ENCODE measurements at places on chromosomes 6 and 20. TPM values are rescaled to one million over a fixed set of nuclear protein-coding genes. Genes with fewer than 3 reads are reported as not detected.

Gene NKAIN4
- not detected for total RNA-seq

DNA sequence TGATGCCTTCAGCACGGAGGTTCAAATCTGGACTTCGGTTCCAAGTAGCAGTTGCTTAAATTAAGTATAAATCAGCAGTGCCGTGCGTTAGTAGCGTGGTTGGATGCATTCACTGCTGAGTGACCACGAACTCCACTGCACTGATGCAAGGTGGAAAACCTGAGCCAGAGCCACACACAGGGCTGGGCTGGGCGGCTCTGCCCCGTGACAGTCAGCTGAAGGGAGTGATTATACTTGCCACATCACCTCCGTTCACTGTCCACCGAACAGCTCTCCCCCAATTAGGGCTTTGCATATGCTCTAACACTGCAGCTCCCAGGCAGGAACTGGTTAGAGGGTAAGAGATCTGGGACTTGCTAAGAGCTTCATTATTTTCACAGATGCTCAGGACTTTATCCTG lies 22.2 kb downstream of the PPP1R3G start:
- no peaks in the 10 kb centered on the region for H3K27me3 ChIP-seq
- H3K27ac ChIP-seq: no peak overlapping the region
- H3K4me3 ChIP-seq: no peak overlapping the region
- DNase-seq: no peak
- no peaks in the 10 kb centered on the region for H3K4me1 ChIP-seq

- no peak overlapping the region for H3K4me3 ChIP-seq
- H3K27me3 ChIP-seq: no peaks in the 10 kb centered on the region
- H3K36me3 ChIP-seq: peaks cover 66% of the 10 kb centered on the region
Measured at GRCh38 chr6:147299035-147299434, 94.8 kb downstream of the STXBP5 start.

- H3K27me3 ChIP-seq: no peaks in the 10 kb centered on the region
- peak overlapping the region; percentile 90 for H3K4me3 ChIP-seq
- peaks cover 40% of the 10 kb centered on the region for H3K4me1 ChIP-seq
- peak; percentile 40 for DNase-seq
- peaks cover 13% of the 10 kb centered on the region for H3K36me3 ChIP-seq
- peak overlapping the region; percentile 22 for H3K27ac ChIP-seq
Measured at GRCh38 chr20:45890077-45890984, 677 bp downstream of the NEURL2 start.

DNA sequence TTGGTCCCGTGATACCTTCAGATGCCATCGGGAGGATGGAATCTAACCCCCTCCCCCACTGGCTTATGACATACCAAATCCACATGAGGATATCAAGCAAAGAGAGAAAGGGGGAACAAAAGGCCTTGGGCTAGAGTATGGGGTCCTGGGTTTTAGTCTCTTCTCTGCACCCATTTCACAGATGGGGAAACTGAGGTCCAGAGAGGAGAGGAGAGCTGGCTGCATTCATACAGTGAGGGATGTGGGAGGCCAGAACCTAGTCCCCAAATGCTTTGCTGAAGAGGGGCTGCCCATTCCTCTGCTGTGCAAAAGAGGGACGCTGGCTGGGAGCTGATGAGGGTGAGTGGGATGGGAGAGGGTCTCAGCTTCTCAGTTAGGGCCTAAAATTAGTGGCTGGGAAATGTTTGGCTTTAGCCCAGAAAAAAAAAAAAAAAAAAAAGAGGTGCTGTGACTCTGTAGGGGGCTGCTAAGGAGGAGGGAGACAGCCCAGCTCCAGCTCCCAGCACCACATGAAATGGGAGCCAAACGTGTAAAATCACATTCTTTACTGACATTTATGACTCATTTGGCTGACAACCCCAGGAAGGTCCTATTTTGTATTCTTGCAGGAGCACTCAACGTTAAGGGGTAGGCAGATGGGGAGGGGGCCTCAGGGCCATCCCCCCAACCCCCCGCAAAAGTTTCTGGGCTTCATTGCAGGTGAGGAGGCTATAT lies 11.9 kb downstream of the XKR7 start:
- no peak for DNase-seq
- H3K36me3 ChIP-seq: no peaks in the 10 kb centered on the region
- no peaks in the 10 kb centered on the region for H3K4me1 ChIP-seq
- peaks cover 7% of the 10 kb centered on the region for H3K27me3 ChIP-seq

GRCh38 chr6:43524483-43524961 lies 7.6 kb downstream of the POLR1C start:
- H3K4me3 ChIP-seq: no peak overlapping the region
- peaks cover 77% of the 10 kb centered on the region for H3K36me3 ChIP-seq
- no peak for DNase-seq
- peaks cover 8% of the 10 kb centered on the region for H3K4me1 ChIP-seq

DNA sequence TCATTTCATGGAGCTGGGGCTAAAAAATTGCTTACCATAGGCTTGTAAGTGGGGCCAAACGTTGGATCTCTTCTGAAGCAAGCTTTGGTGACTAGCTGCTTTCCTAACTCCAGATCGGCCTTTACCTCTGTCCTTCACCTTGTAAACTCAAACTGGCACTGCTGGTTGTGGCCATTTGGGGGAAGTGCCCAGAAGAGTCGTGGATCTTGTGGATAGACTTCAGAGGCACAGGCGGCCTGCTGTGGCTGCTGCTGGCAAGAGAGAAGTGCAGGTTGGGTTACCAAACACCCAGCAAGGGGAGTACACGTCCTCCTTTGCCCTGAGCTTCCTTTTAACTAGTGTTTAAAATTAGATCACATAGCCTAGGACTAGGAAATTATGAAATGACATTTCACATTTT lies 36.8 kb upstream of the KLHL31 start:
- no peak overlapping the region for H3K27ac ChIP-seq
- peaks cover 10% of the 10 kb centered on the region for H3K4me1 ChIP-seq
- H3K4me3 ChIP-seq: no peak overlapping the region
- DNase-seq: no peak

GRCh38 chr6:138000941-138001340 lies 106.3 kb downstream of the PERP start:
- H3K36me3 ChIP-seq: no peaks in the 10 kb centered on the region
- H3K27ac ChIP-seq: no peak overlapping the region
- H3K27me3 ChIP-seq: peaks cover 4% of the 10 kb centered on the region
- DNase-seq: no peak
- H3K4me3 ChIP-seq: no peak overlapping the region
- peaks cover 7% of the 10 kb centered on the region for H3K4me1 ChIP-seq

DNA sequence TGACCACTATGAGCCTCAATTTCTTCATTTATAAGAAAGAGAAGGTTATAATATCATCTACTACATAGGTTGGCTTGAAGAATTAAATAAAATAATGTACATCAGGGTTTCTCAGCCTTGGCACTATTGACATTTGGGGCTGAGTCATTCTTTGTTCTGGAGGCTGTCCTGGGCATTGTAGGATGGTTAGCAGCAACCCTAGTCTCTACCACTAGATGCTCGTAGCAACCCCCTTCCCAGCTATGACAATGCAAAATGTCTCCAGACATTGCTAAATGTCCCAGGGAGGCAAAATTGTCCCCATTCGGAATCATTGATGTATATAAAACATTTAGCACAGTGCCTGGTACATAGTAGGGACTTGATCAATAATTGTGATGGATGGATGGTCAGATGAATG lies 152.1 kb downstream of the KHDC1L start:
- no peak overlapping the region for H3K27ac ChIP-seq
- no peak overlapping the region for H3K4me3 ChIP-seq
- DNase-seq: no peak
- no peaks in the 10 kb centered on the region for H3K4me1 ChIP-seq
- H3K27me3 ChIP-seq: no peaks in the 10 kb centered on the region
- H3K36me3 ChIP-seq: no peaks in the 10 kb centered on the region

Gene TDRD6
- total RNA-seq: not detected

- no peak overlapping the region for H3K27ac ChIP-seq
- peaks cover 4% of the 10 kb centered on the region for H3K27me3 ChIP-seq
- no peak for DNase-seq
- no peaks in the 10 kb centered on the region for H3K36me3 ChIP-seq
- no peak overlapping the region for H3K4me3 ChIP-seq
Measured at GRCh38 chr20:23232219-23232581, 118.4 kb upstream of the NXT1 start.

Gene OOEP
- total RNA-seq: 0.57 TPM

- peak overlapping the region; percentile 88 for H3K4me3 ChIP-seq
- H3K27ac ChIP-seq: no peak overlapping the region
- peaks cover 44% of the 10 kb centered on the region for H3K4me1 ChIP-seq
- H3K36me3 ChIP-seq: peaks cover 21% of the 10 kb centered on the region
Measured at GRCh38 chr6:3260296-3260695, 1.5 kb downstream of the PSMG4 start.

DNA sequence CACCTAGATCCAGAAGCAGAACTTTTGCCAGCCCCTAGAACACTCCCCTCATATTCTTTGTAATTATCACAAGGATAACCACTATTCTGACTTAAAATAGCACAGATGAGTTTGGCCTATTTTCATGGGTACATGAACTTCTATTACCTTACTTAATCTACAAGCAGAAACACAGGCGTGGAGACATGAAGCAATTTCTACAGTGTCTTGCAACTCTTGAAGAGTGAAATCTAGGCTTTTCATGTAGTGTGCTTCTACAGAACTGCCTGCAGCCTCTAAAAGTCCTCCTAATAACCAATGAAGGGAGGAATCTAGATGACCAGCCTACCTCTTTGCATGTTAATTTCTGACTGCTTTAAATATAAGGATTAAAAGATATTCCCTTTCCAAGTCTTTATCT lies 82.7 kb downstream of the EPM2A start:
- no peak overlapping the region for H3K27ac ChIP-seq
- H3K36me3 ChIP-seq: no peaks in the 10 kb centered on the region
- no peak for DNase-seq

DNA sequence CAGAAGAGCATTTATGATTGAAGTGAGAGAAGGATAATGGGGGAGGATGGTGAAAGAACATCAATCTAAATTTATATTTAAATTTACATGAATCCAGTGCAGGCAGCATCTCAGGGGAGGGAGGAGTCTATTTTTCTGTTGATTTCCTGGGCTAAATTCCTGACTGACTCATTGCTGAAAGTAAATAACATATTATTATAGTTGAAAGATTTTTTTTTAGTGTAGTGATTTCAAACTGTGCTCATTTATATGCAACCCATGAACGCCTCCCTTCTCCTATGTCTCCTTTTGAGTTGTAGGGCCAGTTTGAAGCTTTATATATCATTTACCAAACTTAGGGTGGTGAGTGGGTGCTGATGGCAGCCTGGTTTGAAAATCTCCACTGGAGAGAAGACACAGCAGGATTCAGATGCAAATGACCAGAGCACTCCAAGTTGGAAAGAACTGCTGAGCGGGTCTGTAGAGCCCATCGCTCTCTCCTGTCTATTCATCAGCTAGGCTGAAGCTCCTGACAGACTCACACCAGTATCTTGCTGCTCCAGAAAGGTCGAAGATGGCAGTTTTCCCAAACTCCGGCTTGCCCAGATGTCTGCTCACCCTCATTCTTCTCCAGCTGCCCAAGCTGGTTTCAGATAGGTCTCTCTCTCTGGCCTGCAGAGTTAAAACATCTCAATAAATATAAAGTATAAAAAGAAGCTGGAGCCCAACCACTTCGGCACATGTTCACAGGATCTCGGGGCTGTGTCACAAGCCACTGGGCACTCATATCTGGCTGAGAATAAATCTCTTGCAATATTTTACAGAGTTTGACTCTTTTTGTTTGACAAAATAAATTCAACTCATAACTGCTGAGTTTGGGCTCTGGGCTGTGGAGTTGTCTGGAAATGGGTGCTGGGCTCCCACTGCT lies 18.3 kb downstream of the BTN2A1 start:
- peaks cover 46% of the 10 kb centered on the region for H3K36me3 ChIP-seq
- H3K27ac ChIP-seq: peak overlapping the region; percentile 100
- no peaks in the 10 kb centered on the region for H3K27me3 ChIP-seq
- peak overlapping the region; percentile 100 for H3K4me3 ChIP-seq
- DNase-seq: no peak

DNA sequence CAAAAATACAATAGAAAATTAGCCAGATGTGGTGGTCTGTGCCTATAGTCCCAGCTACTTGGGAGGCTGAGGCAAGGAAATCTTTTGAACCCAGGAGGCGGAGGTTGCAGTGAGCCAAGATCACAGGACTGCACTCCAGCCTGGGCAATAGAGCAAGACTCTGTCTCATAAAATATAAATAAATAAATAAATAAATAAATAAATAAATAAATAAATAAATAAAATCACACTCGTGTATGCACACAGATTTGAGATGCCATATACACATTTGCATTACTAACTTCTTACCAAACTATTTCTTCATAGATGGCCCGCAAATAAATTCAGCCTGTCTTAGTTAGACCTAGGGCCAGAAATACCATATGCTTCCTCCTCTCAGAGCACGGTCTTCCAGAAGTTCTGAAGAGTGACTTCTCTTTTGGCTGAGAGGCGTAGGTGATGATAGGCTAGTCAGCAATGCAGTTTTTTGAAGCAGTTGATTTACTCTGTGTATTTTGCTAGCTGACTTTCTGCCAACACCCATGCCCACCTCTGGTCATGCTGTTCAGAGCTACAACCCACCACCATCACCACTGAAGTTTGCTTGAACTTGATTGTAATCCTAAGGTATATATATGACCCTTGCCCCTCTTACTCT lies 150.1 kb downstream of the SASH1 start:
- H3K4me1 ChIP-seq: no peaks in the 10 kb centered on the region
- H3K27ac ChIP-seq: no peak overlapping the region
- no peak for DNase-seq
- H3K27me3 ChIP-seq: peaks cover 11% of the 10 kb centered on the region
- H3K4me3 ChIP-seq: no peak overlapping the region

- H3K27ac ChIP-seq: no peak overlapping the region
- H3K36me3 ChIP-seq: no peaks in the 10 kb centered on the region
- H3K27me3 ChIP-seq: peaks cover 35% of the 10 kb centered on the region
- no peaks in the 10 kb centered on the region for H3K4me1 ChIP-seq
Measured at GRCh38 chr20:64161356-64162238, 2.7 kb upstream of the MYT1 start.

DNA sequence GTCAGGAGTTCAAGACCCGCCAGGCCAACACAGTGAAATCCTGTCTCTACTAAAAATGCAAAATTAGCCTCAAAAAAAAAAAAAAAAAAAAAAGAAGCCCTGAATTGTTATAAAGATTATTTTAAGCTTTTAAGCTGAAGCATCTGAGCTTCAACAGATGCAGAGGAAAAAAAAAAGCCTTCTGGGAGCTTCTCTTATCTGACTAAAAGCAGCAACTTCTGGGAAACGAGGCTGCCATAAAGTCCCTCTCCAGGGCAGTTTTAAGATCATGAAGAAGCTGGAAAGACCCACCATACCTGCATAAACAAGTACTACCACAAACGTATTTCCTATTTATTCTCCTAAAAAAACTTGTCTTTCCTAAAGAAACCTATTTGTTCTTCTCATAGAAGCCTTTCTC lies 3.6 kb downstream of the SERINC3 start:
- H3K27me3 ChIP-seq: no peaks in the 10 kb centered on the region
- no peak overlapping the region for H3K27ac ChIP-seq
- peaks cover 61% of the 10 kb centered on the region for H3K4me1 ChIP-seq
- no peak for DNase-seq

Gene RXRB
- 46.2 TPM for total RNA-seq

Gene UBR2
- 30.2 TPM for total RNA-seq

Gene TCF21
- not detected for total RNA-seq
